Activated CD4-positive, alpha-beta T cell treated with anti-CD3 and anti-CD28 coated beads for 1 hour (primary cell): ENCODE measurements at places on chromosomes 16 and 17.

DNA sequence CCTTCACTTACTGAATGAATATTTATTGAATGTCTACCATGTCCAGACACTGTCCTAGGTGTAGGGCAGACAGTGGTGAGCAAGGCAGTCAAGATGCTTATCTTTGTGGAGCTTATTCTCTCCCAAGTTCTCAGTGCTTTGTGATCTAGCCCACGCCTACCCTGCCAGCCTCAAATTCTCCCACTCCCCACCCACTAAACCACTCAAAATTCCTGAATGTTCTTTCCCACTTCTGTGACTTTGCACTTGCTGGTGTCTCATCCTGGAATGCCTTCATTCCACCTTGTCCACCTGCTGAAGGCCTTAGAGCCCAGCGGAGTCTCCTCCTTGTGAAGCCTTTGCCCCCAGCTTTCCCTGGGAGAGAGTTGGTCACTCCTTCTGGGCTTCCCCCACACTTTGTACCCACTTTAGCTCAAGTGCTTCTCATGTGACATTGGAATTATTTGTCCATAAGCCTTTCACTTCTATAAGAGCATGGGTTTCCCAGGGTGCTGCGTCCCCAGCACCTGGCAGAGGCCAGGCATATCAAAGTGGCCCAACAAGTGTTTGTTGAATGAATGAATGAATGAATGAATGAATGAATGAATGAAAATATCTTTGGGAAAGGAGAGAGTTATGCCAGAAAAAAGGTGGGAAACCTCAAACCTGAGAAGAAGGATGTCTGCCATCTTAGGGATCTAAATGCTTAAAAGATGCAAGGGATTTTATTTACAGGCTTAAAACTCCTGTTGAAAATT is 23.0 kb downstream of the CCDC182 start:
- no peak for DNase-seq

DNA sequence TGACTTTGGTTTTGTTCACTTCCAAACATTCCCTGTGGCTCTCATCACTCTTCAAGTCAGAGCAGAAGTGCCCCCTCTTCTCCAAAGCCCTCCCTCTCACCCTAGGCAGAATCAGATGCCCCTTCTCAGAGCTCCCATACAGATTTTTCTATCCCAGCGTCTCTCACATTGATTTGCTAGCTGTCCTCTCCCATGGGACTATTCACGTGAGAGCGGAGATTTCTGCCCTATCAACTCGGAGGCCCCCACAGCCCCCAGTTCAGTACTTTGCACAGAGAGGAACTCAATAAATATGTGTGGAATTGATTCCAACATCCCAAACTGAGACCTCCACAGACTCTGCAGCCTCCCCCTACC is 182.6 kb downstream of the C16orf78 start:
- DNase-seq, result no peak

DNA sequence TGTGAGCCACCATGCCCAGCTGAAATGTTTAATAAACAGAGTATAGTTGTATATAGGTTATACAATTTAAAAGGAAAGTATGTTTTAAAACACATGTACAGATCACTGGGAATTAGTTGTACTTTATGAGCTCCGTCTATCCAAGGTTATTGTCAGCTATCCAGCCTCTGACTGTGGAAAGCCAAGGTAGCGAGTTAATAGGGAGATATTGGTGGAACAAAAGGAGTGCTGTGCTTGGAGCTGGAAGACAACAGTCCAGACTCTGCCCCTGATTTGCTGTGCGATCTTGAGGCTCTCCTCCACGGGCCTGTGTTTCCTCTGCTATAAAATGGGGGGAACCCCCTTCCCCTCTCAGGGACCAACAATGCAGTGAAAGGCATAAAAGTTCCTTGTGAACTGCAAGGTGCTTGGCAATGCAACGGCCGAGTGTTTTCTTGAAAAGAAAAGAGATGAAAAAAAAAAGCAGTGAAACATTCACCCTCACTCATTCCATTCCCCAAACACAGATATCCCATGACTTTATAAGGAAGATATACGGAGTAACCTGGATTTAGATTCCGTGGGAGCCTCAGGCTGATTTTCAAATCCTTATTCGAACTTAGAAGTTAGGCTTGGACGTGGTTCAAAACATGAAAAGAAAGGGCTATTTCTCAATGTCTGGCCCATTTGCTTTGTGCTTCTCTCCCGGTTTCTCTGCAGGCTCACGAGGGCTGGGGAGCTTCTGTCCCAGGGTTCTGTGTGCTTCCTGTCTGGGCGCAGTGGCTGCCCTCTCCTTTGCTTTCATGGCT is 34.1 kb downstream of the CUEDC1 start:
- DNase-seq, result no peak

- DNase-seq, result no peak
These were observed 32.1 kb downstream of the TOM1L1 start for GRCh38 chr17:54932711-54933110.

DNA sequence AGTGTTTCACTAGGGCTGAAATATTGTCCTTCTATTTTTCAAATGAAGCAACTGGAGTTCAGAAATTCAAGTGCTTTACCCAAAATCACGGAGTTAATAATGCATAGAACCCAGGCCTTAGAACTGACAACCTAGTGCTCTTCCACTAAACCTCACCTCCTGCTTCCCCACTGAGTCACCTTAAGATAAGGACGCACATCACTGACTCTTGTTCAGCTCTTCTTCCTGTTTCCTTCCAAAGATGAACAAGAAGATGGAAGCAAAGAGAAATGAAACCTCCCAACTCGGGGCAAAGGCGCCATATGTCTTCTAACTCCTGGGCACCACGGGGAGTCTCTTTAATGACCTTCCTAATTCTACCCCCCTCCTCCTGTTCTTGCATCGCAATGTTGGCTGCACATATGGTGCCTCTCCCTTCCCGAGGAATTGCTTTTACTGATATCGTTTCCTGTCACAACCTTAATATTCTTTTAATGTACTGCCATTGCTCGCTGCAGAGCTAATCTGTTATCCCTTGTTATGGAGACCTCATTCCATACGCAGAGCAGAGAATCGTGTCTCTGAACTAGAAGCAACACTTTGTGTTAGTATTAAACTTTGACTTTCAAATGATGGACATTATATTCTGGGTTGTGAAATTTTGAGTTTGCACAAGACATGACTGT is 591.4 kb downstream of the TMEM114 start:
- no peak for DNase-seq

GRCh38 chr17:81930142-81931125 is 2.9 kb upstream of the MAFG start:
- DNase-seq, result no peak
